ENCODE measurements at places on chromosomes 6 and 20. TPM values are rescaled to one million over a fixed set of nuclear protein-coding genes. Genes with fewer than 3 reads are reported as not detected.

DNA sequence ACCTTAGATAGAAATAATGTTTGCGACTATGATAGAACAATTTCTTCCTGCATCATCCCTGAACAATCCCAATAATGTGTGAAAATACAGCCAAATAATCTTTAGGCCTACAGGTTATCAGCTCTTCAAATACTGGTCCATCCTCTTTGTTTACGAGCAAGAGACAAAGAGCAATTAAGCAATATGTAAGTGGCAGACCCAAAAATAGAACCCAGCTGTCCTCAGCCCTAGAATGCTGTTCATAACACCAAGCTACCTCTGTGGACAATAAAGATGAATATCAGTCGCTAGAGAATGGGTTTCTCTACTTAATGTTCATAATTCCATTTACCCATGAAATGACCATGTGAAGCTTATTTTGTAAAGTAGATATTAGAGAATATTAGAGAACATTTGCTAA, 28.4 kb upstream of the OSTM1 start:
- DNase-seq: no peak

DNA sequence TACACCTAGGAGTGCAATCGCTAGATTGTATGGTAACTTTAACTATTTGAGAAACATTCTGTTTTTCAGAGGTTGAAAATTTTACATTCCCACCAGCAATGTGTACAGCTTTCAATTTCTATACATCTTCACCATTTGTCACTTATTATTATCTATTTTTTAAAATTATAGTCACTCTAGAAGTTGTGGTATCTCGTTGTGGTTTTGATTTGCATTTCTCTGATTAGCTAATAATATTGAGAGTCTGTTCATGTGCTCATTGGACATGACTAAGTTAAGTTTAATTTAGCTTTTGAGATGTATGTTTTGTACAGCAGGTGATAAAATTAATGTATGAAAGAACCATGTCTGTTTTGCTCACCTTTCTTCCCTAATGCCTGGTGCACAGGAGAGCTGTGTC, 34.8 kb upstream of the PLCB1 start:
- DNase-seq: no peak

DNA sequence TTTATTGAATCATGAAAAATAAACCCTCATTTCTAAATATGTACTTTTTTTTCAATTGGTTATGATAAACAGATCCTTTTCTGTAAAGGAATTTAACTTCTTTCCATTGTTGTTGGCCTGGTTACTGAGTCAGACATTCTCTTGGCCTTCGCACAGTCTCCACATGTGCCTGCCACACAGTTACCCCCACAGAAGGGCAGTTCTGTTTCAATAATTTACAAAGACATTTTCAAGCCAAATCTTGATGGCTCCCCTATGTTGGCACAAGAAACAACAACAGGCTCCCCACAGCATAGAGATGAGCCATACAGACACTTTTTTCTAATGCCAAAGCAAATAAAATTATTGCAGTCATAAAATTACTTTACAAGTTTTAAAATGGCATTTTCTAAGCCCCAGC, 55.6 kb upstream of the BEND6 start:
- DNase-seq: no peak

- DNase-seq: no peak
These were observed 40.5 kb downstream of the SLC22A1 start for GRCh38 chr6:160162030-160162566.

- no peak for DNase-seq
These were observed 97.6 kb downstream of the FIG4 start for GRCh38 chr6:109788687-109789086.

DNA sequence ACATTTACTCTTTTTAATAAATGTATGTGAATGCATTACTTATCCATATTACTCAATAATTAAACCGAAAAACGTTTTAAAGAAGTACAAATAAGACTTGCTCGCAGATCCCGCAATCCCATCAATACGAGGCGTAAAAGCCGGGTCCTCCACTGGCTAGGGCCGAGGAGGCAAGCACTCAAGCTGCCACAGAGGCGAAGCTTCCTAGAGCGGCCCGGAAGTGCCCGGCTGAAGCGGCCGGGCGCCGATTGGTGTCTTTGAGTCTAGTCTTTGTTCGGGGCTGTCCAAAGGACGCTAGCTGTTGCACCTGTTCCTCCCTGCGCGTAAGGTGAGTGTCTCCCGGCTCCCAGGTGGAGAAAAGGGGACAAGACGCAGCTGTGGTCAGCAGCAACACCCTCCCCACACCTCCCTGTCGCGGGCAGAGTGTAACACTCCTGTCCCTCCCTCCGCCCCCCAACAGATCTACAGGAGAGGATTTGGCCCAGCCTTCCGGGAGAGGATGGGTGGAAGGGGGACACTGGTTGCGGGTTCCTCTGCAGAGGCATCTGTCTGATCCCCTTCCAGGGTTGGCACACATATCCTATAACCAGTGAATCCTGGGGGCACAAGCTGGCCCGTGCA, at the start of gene ZSCAN16:
Gene ZSCAN16, plus strand, starts transcription at position 260 of the 621 bp plus-strand sequence. CDS start 835 bp downstream, outside the sequence.
- DNase-seq: peak; percentile 91

GRCh38 chr20:42270539-42270938, 652.4 kb upstream of the CHD6 start:
- DNase-seq: no peak

DNA sequence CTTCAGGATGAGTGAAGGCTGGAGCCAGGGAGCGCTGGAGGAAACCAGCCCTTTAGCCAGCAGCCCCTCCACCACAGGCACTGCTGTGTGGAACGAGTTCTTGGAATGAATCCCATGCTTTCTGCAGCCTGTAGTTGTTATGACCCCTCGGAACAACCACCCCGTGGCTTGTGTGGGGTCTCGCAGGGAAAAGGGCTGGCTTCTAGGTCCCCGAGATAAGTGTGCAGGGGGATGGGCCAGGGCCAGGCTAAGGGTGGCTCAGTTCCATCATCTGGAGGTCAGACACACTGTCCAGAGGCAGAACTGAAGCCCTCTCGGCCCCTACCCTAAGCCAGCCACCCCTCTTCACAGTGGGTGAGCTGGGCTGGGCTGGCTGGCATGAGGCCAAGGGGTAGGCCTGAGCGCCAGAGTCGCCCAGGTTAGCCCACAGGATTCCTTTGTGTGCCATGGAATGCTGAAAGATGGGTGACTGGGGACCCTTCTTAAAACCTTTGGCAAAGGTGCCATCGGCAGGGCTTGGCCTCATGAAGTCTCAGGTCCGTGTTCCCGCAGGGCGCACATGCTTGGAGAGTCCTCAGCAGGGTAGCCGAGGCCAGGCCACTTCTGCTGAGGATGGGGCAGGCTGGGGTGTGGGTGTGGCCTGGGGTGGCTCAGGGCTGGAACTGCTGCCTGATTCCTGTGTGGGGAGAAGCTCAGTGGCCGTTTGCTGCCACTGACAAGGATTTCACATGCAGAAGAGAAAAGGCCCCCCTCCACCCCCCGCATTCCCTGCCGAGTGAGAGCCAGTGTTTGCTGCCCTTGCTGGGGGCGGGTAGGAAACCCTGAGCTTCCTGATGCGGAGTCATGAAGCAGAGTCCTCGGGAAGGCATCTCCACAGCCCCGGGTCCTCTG, 24.6 kb downstream of the SPATA2 start:
- DNase-seq: no peak

DNA sequence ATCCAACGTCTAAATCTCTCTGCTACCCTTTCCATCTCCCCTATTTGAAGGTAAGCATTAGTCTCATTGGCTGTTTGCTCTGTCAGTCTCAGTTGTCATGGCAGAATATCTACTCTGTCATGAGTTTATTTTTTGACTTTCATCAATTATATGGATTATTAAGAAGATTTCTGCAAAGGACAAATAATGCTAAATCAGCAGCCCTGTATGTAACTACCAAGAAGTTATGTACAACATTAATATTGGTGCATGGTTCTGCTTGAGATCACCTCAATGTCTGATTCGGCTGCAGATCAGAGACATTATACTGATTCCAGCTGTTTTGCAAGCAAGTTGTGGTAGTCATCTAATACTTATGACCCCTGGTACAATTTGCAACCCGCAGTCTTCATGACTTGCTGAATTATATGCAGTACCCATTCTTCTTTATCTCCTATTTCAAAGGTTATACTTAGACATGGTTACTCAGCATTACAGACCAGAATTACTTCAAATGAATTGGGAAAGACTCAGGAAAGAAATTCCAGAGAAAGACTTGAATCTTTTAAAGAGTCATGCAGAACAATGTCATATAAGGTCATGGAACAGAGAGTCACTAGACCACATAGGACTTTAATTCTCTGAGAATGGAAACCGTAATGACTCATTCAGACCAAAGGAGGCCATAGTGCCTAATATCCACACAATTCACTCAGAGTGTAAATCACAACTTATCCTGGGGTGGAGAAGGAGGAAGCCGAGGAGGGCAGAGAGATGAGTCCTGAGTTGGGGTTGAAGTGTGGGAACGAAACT, 201.4 kb downstream of the IBTK start:
- no peak for DNase-seq

- DNase-seq: no peak
These were observed 45.1 kb downstream of the SRC start for GRCh38 chr20:37390891-37391525.

DNA sequence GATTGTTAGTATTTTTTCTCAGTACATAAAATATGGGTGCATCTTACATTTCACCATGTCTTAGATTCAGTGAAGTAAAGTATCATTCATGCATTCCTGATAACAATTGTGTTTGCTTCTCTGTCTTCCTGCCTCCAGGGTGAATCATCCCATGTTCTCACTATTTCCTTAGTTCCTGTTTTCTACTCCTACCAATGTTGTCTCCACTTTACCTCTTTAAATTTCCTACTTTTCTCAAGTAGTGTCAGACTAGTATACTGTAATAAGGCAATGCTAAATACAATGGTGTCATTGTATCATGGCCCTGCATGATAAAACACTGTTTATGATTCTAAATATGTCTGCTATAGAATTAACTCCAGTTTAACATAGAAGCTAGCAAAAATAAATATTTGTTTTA, 37.4 kb upstream of the GABRR1 start:
- DNase-seq: no peak

DNA sequence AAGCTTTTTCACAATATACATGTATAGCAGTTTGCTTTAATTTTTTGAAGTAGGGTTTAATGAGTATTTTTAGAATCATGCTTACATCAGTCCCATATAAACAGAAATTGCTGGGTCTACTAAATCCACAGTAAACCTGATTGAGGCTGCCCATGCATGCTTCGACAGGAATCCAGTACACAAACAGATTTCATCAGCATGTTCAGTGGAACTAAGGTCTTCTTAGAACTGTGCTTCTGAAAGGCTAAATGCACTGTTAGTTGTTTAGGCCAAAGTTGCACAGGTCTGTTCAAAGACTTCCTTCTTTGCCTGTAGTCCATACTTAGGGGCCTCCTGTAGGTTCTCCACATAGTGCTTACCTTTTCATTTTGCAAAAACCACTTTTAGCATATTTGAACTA, 42.5 kb upstream of the THBS2 start:
- DNase-seq: no peak

DNA sequence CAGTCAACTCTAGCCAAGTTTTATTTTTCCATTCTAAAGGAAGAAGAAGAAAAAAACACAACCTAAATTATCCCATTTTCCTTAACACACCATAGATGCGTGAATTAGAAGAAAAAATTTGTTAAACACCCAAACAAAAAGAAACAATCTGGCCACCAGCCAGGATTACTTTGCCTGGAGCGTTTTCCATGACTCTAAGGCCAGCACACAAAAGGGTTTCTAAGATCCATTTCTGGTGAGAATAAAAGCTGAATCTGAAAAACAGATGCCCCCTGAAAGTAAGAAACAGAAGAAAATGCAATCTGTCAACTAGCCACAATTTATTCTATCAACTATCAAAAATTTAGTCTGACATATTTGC, 267.2 kb upstream of the SULF2 start:
- peak; percentile 59 for DNase-seq

DNA sequence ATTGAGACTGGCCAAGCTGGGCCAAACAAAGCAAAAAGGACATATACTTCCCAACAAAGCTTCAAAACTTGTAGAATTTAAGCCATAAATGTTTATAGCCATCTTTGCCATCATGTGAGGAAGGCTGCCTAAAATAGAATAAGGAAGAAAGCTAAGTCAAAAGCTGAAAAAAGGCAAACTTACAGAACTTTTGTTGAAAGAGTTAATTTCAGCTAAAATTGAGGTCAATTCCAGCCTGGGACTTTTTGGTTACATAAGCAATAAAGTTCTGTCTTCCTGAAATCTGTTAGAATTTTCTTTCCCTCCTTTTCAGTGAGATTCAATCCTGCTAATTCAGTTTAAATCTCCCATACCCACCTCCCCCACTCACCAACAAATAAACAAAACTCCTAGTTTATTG, 227.9 kb upstream of the MARCKS start:
- no peak for DNase-seq

GRCh38 chr6:45686841-45687569, 309.3 kb upstream of the SUPT3H start:
- no peak for DNase-seq

- DNase-seq: no peak
These were observed 250.1 kb upstream of the ZFP64 start for GRCh38 chr20:52441710-52442109.

DNA sequence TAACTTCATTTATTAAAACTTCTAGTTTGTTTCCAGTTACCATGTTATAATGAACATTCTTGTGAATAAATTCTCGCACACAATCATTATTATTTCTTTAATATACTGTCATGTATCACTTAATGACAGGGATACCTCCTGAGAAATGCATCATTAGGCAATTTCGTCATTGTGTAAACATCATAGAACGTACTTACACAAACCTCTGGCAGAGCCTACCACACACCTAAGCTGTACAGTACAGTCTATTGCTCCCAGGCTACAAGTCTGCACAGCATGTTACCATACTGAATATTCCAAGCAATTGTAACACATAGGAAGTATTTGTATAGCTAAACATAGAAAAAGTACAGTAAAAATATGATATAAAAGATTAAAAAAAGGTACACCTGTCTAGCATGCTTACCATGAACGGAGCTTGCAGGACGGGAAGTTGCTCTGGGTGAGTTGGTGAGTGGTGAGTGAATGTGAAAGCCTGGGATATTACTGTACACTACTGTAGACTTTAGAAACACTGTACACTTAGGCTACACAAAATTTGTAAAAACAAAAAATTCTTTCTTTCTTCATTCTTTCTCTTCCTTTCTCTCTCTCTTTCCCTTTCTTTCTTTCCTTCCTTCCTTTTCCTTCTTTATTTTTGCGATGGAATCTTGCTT, 268.2 kb upstream of the SOX4 start:
- no peak for DNase-seq

GRCh38 chr6:122749451-122750050, 30.0 kb upstream of the FABP7 start:
- no peak for DNase-seq

GRCh38 chr6:52551483-52552277, 25.2 kb downstream of the TRAM2 start:
- DNase-seq: peak; percentile 54

- peak; percentile 4 for DNase-seq
These were observed 164.0 kb upstream of the RUNX2 start for GRCh38 chr6:45163952-45164766.

- no peak for DNase-seq
These were observed 295.5 kb upstream of the ADGRB3 start for GRCh38 chr6:68339488-68340131.

Gene HMGCLL1
- not detected for total RNA-seq

Gene CALHM4
- not detected for total RNA-seq

Gene E2F1
- 62.3 TPM for total RNA-seq

Gene RBPJL
- total RNA-seq: not detected

Gene RIPPLY2
- total RNA-seq: not detected

Gene TRIM31
- total RNA-seq: 181 TPM

Gene STMND1
- 0.68 TPM for total RNA-seq

Gene GPR63
- total RNA-seq: 1.3 TPM

Data from Calu3 (cell line).